ENCODE measurements at places on chromosomes 11 and 22.

GRCh38 chr11:72758690-72759389 lies 6.6 kb upstream of the ARAP1 start:
- DNase-seq = no peak

GRCh38 chr11:107691000-107691750 lies 20.7 kb downstream of the SLN start:
- no peak for DNase-seq

DNA sequence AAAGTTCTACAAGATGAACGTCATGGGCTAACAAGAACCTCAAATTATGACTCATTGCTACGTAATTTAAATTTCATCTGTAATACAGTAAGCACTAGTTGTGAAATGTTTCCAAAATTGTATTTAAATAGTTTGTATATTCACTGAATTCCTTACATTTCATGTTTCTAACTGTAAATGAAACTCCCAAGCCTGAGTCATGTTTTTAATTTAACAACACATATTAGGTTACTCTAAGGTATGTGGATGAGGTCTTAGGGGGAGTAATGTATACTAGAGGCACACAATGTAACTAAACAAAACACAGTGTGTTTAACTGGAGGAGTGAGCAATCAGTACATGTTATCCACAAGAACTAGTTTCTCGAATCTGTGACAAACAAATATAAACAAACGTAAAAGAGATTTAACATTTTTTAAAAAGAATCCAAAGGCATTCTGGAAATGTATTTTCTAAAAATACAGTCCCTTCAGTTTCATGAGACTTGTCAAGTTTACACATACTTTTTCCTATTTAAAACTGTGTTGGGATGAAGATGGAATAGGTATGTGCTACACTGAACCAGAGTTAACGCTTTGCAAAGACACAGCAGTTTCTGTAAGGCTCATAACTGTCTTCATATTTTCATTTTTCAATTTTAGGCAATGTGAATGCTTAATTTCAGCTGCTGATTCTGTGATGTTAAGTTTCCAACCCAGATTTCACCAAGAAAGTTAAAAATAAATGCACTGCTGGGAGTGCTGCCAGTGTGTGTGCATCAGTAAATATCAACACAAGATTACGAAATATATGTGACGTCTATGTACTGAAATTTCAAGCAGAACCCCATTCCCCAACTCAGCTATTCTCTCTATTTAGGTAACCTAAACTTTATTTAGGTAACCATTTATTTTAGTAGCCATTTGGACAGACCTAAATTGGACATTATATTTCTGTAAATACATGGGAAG lies 52.6 kb downstream of the PITPNB start:
- no peak for DNase-seq

GRCh38 chr11:88345949-88346348 lies 8.4 kb upstream of the CTSC start:
- DNase-seq = no peak

All from iPS DF 19.7 (cell line).